ENCODE measurements at places on chromosomes 1 and 21.

DNA sequence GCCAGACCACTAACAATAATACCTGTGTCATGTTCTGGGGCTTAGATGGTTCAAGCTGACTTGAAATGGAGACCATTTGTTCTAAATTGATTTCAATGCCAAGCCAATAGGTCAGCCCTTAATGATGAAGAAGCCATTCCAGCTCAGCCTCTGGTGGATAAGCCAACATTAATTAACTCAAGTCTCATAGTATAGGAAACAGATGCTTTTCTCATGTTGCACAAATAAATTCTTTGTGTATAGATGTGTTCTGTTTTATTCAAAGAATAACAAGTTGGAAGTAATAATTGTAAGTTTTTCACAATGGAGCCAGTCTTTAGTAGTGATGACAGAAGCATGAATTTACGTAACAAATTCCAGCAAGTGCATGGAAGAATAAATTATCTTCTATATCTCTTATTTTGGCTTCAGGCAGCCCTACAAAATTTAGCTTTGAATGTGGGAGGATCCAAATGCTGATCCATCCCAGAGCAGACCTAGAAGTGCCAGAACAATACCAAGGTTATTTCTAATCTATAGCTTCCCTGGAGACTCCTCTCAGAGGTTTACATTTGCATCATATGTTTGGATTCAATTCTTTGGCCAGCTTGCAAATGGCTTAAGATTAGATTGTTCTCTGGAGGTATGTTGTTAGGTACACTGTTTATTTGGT, 42.2 kb upstream of the C1orf105 start:
- no peak for DNase-seq

DNA sequence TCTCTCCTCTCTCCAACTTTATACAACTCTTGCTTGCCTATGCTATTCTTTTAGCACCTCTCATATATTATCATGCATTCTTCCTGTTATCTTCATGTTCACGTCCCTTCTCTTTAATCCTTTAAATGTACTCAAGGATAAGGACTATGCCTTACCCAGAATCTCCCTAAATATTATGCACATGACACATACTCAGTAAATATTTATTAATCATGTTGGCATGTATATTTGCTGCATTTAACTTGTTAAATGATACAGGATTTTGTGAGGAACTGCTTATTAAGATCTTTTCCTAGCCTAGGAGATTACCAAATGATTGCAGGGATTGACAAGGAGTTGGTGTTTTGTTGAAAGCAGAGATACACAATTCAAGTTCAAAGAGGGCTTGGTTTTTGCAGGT, 109.4 kb downstream of the RGS2 start:
- no peak for DNase-seq

DNA sequence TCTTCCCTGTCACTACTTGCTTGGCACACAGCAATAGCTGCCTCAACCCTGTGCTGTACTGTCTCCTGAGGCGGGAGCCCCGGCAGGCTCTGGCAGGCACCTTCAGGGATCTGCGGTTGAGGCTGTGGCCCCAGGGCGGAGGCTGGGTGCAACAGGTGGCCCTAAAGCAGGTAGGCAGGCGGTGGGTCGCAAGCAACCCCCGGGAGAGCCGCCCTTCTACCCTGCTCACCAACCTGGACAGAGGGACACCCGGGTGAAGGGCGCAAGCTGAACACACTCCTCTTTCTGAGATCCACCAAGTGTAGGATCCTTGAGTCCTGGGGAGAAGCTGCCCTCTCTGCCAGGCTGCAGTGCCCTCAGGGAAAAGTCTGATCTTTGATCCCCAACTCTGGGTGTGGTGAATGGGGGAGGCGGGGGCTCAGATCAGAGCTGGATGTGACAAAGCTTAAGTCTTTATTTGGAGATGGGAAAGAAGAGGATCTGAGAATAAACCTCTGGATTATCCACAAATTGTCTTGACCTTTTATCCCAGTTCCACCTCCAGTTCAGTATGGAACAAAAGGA, 1.2 kb downstream of the RXFP4 start:
- no peak for DNase-seq

DNA sequence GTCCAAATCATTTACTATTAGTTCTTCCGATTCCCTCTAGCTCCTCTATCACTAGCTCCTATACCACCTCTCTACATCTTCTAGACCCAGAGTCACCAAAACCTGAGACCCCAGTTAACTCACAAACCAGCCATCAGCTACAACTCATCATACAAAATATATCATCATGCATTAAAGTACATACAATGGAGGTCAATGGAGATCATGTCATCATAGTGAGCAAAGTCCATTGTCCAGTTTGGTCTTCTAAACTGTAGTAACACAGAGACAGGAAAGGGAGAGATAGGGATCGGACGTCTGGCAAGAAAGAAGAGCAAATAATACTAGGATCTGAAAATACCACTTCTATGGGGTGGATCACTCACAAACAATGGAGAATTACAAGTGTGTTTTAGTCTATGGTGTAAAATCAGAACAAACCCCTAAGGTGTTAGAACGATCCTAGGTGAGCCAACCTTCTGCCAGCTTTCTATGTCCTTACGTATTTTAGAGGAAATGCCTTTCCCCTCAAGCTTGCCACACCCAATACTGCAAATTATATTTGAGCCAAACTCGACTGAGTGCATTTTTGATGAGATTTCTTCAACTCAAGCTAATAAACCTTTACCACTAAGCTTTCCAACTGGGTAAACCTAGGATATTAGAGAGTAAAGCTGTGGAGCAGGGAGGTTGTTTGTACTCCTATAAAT, 3.9 kb downstream of the ADIPOR1 start:
- DNase-seq: no peak

DNA sequence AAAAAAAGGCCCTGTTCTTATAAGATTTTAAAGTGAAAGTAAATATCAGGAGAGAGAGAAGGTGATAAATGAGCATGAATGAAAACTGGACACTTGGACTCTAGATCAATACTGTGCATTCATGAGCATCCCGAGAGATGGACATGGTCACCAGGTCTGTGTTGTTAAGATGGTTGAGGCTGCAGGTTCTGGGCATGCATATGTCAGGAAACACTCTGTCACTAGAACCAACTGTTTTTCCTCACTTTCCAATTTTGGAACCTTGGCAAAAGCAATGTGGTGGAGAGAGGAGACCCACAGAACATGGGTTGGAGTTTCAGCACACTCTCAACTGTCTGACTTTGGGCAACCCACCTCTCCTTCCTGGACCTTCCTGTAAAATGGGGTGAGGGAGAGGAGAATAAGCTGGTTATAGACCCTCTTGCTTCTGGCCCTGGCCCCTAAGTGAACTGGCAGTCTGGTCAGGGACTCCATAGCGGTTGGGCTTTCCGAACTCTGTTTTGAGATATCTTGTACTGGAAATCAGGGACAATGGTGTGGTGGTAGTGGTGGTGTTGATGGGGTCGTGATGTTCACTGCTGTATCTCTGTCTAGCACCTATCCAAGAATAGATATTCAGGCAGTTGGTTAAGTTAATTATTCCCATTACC, 4.2 kb downstream of the MAN1C1 start:
- no peak for DNase-seq

GRCh38 chr1:175572932-175573868, 170.2 kb downstream of the TNR start:
- no peak for DNase-seq

DNA sequence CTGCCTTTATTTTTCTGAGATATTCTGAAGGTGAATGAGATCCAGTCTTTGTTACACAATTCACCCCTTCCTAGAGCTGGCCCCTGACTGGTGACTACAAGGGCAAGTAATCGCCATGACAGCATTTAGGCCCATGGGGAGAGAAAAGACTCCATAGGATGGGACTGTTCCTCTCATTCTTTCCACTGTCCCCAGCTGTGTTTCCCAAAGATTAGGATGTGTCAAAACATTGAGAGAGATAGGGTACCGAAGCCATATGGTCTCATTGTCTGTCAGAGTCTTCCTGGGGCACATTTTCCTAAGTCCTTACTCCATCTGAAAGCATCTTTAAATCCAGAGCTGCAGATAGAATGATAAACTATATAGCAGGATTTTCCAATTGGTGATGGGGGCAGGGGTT, 423.5 kb downstream of the OMA1 start:
- no peak for DNase-seq

DNA sequence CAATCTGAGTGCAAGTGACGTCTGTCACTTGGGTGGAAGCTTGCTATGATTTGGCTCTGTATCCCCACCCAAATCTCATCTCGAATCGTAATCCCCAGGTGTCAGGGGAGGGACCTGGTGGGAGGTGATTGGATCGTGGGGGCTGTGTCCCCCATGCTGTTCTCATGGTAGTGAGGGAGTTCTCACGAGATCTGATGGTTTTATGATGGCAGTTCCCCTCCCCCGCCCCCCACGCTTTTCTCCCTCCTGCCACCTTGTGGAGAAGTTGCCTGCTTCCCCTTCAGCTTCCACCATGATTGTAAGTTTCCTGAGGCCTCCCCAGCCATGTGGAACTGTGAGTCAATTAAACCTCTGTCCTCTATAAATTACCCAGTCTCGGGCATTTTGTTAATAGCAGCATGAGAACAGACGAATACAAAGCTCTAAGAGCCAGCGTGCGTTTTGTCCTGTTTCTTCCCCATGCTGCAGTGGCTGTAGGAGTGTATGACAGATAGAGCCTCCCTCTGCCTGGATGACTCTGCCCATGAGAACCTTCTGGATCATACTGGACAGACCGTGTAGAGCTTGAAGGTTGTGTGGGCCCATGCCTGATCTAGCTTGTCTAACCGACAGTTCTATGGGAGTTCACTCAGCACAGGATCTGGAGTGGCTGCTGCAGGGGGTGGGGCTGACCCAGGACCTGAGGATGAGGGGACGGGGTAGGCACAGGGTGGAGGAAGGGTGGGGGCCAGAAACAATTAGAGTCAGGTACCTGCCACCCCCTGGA, 139.7 kb upstream of the ERRFI1 start:
- no peak for DNase-seq

GRCh38 chr1:51649593-51650091, 32.8 kb downstream of the OSBPL9 start:
- DNase-seq: no peak

GRCh38 chr1:5765997-5766913, 226.0 kb downstream of the NPHP4 start:
- no peak for DNase-seq

- no peak for DNase-seq
These were observed 65.6 kb downstream of the PCBP3 start for GRCh38 chr21:45709173-45709572.

DNA sequence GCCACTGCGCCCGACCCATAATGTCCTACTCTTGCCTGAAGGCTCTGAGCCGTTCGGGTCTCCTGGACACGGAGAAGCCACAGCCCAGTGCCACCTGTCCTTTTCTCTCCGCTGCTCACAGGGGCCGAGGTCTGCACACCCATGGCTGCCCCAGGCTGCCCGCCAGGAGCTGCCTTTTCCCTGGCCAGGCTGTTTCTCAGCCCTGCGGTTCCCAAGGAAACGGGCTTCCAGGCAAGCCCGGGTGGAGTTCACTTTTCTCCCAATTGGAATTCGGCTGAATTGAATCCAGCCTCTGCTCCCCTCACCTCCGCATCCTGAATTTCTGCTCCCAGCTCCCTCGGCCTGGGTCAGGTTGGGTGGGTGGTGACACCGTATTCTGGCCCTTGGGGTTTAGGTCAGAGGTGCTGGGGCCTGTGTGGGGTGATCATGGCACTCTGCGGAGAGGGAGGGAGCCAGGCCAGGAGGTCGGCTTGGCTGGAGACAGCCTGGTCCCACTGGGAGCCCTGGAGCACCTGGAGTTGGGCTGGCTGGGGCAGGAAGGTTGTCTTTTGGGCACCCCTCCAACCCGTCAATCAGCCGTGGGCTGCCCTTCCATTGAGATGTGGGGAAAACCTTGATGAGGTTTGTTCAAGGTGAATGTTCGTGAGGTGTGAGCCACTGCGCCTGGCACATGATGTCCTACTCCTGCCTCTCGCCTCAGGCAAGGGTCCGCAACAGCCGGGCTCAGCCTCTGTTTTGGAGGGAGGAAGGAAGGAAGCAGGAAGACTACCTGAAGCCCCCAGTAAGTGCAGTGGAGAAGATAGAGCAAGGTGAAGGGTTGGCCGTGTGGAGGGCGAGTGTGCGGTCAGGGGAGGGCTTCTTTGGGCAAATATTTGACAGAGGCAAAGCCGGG, 25.1 kb downstream of the RRP1 start:
- no peak for DNase-seq

DNA sequence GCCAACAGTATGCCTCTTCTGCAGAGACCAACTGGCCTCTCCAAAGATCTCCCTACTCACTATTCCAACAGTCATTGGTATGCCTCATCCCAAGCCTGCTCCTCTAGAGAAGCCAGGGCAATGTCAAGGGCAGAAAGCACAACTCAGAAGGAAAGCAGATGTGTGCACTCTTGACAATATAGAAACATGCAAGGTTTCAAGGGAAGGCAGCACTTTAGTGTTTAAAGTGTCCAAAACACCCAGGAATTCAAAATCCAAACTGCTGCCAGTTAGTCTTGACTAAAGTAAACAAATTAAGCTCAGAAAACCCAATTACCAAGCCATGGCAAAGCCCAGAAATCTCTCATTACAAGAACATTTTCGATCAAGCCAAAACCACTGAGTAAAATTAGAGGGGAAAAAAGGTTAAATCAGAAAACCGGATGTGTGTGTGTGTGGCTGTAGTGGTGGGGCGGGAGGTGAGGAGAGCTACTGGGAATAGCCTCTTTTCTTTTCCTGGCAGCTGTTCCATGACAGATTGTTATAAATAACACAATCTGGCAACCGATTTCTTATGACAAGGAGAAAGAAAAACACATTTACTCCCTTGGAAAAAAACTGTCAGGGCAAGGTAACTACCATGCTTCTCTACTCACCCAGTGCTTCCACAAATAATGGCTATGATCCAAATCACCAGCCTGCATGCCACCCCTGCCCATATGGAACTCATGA, 39.2 kb downstream of the EIF2B3 start:
- DNase-seq: no peak

- no peak for DNase-seq
These were observed 310.0 kb upstream of the C1orf174 start for GRCh38 chr1:4210043-4210442.

DNA sequence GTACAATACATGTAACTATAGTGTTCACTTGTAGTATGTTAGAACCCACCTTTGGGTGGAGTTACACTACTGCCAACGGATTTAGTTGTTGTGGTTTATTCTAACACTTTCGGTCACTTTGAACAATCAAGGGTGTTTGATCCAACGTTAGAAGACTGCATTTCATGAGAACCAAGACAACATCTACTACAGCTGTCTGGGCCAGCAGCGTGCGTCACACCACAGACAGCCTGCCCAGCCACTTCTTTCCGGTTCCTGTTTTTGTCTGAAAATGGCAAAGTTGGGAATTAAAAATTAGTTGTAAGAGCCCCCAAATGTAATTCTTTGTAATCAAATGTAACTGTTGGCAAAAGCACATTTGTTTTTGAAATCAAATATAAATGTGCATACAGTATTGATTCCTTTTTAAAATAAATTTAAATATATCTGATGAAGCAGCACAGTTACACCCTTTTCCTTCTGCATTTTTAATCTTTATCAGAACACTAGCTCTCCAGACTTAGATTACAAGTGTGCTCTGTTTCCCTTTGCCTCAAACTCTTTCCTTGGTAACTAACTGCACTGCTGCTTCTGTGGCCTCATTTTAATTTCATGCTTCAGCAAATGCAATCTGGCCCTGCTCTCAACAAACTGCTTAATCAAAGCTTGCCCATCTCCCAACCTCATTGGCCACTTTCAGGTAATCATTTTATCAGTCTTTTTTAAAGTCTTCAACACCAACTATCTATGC, 86.6 kb upstream of the DPH5 start:
- no peak for DNase-seq

- peak; percentile 82 for DNase-seq
These were observed at the start of gene USP24 for GRCh38 chr1:55215194-55216021. USP24 (minus strand) TSS chr1:55215364; CDS start chr1:55215113, 251 bp downstream.

GRCh38 chr1:114094363-114094634, 59.4 kb downstream of the SYT6 start:
- DNase-seq: no peak

- no peak for DNase-seq
These were observed 74.9 kb upstream of the BCL10 start for GRCh38 chr1:85351202-85351828.

All from HuH-7 (cell line).